ENCODE measurements at places on chromosomes 12 and 14.

GRCh38 chr14:52259434-52259833 is 8.1 kb upstream of the PTGDR start:
- no peak for DNase-seq

- DNase-seq, result no peak
Measured at GRCh38 chr12:116955382-116956021, 44.8 kb downstream of the FBXW8 start.

DNA sequence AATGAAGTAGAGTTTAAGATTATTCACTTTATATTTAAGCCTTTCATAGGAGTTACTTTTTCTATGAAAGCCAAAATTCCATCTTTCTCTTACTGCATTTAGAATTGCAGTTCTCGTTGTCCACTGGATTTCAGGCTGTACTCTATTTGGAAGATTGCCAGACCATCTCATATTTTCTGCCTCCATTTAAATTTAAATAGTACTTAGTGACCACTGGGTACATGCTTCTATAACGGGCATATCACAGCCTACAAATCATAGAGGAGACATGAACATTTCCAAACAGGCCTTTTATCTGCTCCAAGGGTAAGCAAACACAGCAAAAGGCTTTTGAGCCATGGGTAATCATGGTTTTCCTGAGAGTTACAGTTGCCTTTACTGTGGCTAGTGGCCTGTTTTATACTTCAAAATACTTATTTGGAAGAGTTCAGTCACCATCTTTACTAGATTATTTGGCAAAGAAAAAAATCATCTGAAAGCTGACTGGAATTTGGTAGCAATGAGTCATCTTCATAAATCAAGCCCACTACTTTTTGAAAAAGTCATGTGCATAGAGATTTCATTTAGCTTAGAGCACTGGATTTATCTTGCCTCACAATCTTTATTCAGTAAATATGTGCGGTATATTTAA is 15.7 kb downstream of the ANO6 start:
- no peak for DNase-seq

GRCh38 chr12:106229036-106229591 is 18.7 kb downstream of the CKAP4 start:
- DNase-seq, result no peak

- DNase-seq, result no peak
Measured at GRCh38 chr12:99455350-99456035, 192.1 kb upstream of the GARIN6 start.

Data from stimulated activated CD8-positive, alpha-beta memory T cell treated with anti-CD3 and anti-CD28 coated beads, Interleukin-2, amount 100 ng/mL, for 1 hour (primary cell).